Upper lobe of left lung (tissue), 6 donors: ENCODE measurements at places on chromosomes 7 and 10. TPM values are rescaled to one million over a fixed set of nuclear protein-coding genes. Genes with fewer than 3 reads are reported as not detected.

DNA sequence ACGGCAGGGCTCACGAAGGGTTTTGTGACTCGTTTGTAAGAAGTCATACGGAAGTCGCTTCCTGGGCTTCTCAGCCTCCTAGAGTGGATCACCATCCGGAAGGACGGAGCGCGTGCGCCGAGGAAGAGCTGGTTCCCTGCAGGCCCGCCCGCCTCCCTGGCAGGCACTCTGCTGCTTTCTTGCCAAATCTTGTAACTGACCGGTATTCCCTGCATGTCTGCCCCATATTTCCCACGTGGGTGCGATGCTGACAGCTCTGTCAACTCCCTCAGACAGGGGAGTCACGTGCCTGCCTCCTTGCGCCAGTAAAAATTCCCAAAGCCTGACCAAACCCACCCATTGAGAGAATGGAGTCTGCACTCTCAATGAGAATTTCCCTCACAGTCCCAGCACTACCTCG, 12.7 kb downstream of the SHH start:
- DNase-seq, result no peak

GRCh38 chr10:97490592-97490991, 7.6 kb downstream of the MMS19 start:
- no peak for DNase-seq

The ANKRD22 gene
- total RNA-seq, result 1.7 TPM

DNA sequence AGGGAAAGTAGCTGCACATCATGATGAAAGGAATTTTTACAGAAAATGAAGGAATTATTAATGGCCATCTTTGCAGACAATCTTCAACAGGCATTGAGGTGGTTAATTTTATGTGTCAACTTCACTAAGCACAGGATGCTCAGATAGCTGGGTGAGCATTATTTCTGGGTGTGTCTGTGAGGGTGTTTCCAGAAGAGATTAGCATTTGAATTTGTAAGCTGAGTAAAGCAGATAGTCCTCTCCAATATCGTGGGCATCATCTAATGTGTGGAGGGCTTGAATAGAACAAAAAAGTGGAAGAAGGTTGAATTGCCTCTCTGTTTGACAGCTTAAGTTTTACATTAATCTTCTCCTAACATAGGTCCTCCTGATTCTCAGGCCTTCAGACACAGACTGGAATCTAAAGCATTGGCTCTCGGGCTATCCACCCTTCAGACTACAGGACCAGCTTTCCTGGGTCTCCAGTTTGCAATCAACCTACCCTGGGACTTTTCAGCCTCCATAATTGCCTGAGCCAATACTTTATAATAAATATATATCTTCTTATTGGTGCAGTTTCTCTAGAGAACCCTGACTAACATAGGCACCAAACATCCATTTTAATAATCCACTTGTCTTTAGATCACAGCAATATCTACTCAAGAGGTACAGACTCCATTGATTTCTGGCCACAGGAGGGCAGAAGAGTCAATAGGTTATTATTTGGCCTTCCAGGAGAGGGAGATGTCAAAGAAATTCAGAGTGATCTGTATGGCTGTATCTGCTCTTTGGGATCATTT, 10.5 kb upstream of the CRPPA start:
- DNase-seq, result no peak
